ENCODE measurements at places on chromosomes 6 and 20. TPM values are rescaled to one million over a fixed set of nuclear protein-coding genes. Genes with fewer than 3 reads are reported as not detected.

Gene PACSIN1
- total RNA-seq, result 6.3 TPM

Gene ADGRG6
- 9.2 TPM for total RNA-seq

Gene RBL1
- total RNA-seq, result 2.1 TPM

Gene HLA-DQB1
- 0.59 TPM for total RNA-seq

Gene FILIP1
- total RNA-seq, result 117 TPM

Gene EDN1
- 13.4 TPM for total RNA-seq

Gene PTPRK
- total RNA-seq, result 36.4 TPM

Gene C6orf141
- 0.75 TPM for total RNA-seq

Gene SNX5
- total RNA-seq, result 37.3 TPM

Gene MAP7
- 1.0 TPM for total RNA-seq

Gene TSHZ2
- 6.2 TPM for total RNA-seq

Gene MACROD2
- 0.94 TPM for total RNA-seq

Gene TPD52L2
- total RNA-seq, result 80.6 TPM

Gene TUBB1
- total RNA-seq, result 0.19 TPM

Gene NKX2-2
- not detected for total RNA-seq

Gene PTCHD4
- total RNA-seq, result 0.51 TPM

Gene PLAGL1
- 6.8 TPM for total RNA-seq

Gene SEL1L2
- total RNA-seq, result not detected

Gene PRR18
- not detected for total RNA-seq

Gene HAO1
- total RNA-seq, result not detected

Gene NMBR
- not detected for total RNA-seq

Gene EPPIN
- not detected for total RNA-seq

Gene CST2
- total RNA-seq, result not detected

Gene SLC44A4
- not detected for total RNA-seq

Gene CDC5L
- 16.4 TPM for total RNA-seq

Gene FLRT3
- total RNA-seq, result 17.8 TPM

Gene GPLD1
- total RNA-seq, result 0.33 TPM

Gene ABCF1
- total RNA-seq, result 33.9 TPM

Gene FAXC
- total RNA-seq, result 0.16 TPM

Gene PSORS1C2
- total RNA-seq, result not detected

Gene SLC17A1
- total RNA-seq, result not detected
